NCI-H82 (cell line): ENCODE measurements at places on chromosomes 1 and 21.

- no peak for DNase-seq
Measured at GRCh38 chr21:43957128-43957571, 55.0 kb upstream of the TRAPPC10 start.

DNA sequence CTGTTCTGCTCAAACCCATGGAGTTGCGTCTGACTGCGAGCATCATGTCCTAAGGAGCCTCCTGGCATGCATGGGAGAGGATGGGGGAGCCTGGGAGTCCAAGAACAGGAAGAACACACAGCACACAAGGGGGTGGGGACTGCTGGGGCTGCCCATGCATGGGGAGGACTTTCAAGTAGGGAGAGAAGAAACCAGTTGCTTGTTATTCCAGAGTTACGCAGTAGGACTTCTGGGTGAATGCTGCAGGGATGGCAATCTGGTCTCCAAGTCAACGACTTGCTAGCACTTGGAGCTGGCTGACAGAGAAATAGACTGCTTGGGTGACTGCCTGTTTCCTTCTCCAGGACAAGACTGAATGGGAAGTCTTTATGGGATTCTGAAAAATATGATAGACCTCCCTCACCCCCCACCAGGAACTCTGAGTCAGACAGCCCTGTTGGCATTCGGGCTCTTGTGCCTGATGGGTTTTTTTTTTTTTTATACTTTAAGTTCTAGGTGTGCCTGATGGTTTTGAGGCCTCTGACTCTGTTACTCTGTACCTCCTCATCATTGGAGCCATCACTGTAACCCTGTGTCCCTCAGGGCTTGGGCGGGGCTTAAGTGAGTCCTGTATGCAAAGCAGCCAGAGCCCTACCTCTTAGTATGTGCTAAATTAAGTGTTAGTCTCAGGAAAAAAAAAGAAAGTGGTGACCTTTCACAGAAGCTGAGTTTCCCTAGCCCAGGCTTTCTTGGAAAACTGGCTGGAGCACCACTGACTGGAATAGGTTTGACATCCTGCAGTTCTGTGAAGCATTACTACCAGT, 30.3 kb downstream of the MAP3K21 start:
- DNase-seq, result no peak

GRCh38 chr1:117466761-117467160, 99.5 kb downstream of the MAN1A2 start:
- no peak for DNase-seq

DNA sequence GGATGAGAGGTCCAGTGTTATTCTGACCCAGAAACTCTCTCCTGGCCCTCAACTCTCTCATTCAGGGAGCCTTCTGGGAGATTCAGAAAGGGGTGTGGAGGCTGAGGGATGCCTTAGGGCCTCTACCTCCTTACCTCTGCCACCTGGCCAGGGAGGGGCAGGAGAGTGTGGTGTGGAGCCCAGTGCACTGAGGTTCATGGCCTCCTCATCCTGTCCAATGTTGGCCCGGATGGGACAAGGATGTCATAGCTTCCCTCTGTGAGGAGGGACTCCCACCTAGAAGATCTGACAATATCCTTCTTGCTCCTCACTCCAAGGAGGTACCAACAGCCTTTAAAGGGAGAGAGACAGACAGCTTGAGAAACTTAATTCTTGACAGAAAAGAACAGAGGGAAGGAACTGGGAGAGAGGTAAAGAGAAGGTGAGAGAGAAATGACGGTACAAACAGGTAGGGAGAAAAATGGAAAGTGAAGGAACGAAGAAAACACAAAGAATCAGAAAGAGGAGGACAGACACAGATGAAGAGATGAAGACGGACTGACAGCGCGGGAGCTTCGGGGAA, 779 bp downstream of the BEND5 start:
- peak; percentile 34 for DNase-seq

DNA sequence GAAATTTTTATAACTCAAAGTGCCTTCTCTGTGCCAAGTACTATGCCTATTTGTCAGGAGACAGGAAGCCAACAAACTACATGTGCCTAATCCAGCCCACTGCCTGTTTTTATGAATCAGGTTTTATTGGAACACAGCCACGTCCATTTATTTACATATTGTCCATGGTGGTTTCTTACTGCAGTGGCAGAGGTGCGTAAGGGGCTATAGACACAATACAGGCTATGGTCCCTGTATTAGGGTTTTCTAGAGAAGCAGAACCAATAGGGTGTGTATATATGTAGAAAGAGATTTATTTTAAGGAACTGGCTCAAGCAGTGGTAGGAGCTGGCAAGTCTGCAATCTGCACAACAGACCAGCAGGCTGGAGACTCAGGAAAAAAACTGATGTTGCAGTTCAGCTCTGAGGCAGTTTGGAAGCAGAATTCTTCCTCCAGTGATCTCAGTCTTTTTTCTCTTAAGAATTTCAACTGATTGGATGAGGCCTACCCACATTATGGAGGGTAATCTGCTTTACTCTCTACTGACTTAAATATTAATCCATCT, 15.4 kb downstream of the PPIE start:
- no peak for DNase-seq

GRCh38 chr1:15835205-15835740, 12.2 kb upstream of the SPEN start:
- DNase-seq, result no peak

GRCh38 chr1:78892260-78892840, 114.2 kb downstream of the ADGRL4 start:
- DNase-seq, result no peak

DNA sequence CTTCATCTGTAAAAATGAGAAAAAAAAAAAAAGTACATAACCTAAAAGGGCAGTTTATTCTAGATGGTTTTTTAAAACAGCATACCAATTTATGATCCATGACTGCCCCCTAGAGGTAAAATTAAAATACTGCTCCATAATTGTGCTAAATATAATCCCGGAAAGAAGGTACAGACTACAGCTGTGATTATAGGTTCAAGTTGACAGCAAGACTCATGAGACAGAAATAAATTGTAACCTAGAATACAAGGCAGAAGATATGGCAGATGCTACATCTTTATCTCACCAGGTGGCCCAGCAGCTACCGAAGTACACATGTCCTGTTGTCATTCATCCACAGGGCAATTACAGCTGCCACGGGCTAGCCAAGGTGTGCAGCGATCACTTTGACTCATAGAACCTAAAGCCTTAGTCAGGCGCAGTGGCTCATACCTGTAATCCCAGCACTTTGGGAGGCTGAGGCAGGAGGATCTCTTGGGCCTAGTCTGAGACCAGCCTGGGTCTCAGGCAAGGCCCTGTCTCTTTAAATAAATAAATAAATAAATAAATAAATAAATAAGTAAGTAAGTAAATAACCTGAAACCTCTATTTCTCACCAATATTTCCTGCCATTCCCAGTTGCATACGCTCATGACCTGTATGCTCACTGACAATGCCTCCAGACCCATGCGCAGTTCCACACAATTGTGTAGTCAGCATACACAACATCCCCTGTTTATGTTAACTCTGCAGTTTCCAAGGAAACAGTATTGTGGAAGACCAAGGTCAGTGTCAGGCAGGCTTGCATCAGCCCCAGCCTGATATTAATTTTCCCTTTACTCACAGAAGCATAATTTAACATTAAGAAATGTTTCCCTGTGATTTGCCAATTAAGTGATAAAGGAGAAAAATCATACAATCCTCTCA, 18.3 kb upstream of the PPIE start:
- DNase-seq, result peak; percentile 80

DNA sequence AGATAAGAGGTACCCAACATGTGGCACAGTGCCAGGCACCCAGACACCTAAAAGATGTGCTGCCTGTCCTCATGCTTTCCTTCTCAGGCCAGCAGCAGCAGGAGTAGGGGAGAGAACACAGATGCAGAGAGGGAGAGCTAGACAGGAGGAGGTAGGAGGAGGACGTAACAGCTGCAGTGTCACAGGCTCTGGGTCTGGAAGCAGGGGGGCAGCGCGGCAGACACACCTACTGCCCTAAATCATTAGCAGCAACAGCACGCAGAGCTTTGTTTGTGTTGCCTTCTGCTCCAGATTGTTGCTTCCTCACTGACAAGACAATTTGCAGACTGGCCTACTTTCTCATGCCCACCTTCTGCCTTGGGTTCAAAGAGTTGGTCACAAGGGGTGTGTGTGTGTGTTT, 196.7 kb upstream of the DAB1 start:
- DNase-seq, result peak; percentile 93

DNA sequence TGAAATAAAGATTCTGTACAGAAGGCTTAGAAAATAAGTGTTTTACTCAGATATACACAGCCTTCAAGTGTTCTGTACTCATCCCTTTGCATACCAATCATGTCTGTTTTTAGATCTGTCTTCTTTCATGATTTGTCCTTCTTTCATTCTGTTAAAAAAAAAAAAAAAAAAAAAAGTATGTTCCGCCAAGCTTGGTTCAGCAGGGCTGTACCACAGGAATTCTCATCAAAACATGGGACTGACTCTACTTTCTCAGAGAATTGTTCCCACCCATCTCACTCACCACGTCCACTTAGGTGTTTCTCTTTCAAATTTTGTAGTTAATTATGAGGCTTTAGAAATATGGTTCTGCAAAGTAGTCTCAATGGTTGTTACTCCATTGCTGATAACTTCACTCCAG, 119.0 kb downstream of the AK5 start:
- no peak for DNase-seq

DNA sequence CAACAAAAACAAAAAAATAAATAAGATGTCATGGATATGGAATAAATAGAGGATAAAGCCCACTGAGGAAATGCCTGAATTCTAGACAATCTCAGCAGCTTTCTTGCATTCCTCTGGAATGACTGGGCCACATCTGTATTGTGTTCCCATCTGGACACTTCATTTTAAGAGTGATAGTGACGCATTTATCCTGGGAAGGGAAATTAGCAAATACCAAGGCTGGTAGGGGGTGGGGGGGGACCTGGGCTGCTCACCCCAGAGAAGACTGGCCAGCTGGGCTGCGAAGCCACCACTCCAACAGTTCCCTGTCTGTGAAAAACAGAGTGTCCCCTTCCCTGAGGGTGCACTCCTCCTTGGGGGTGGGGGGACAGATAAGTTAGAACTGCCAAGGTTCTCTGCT, 106.3 kb downstream of the HIVEP3 start:
- DNase-seq, result no peak

- no peak for DNase-seq
Measured at GRCh38 chr1:226293553-226293920, 15.4 kb downstream of the LIN9 start.

- DNase-seq, result no peak
Measured at GRCh38 chr21:25818551-25818950, 83.8 kb downstream of the GABPA start.

DNA sequence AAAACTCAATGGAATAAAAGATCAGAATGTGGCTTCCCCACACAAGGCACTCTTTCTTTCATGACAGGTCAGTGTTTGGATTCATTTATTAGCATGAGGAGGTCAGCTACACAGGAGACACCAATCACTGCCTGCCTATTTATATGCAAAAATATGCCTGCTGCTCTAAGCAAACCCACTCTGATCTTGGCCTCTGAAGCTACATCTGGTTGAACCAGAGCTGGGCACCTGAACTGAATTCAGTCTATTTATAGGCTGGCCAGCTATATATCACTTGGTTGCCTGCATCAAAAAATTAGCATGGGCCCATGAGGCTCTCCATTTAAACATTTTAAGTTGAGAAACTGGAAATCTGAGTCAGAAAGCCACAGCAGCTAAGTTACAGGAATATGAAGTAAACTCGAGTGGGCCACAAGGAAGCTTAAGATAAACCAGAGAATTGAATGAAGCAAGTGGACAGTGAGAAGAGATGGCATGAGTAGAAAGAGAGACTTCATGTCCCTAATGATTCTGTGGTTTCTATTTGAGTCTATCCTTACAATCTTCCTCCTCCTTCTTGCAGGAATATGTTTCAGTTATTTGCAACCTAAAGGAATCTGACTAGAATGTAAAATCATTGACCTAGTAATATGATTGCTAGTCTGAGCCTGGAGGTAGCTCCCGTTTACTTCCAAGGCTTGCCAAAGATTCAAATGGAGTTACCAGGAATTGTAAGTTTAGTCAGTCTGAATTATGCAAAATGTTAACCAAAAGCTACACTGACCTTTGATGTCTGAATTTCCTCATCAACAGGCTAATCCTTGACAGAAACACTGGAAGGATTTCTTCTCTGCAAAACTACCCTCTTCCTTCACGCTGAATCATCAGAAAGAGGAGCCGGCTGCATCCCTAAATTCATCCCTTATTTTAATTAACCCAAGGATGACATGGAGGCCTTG, 17.7 kb downstream of the DDAH1 start:
- peak; percentile 32 for DNase-seq

DNA sequence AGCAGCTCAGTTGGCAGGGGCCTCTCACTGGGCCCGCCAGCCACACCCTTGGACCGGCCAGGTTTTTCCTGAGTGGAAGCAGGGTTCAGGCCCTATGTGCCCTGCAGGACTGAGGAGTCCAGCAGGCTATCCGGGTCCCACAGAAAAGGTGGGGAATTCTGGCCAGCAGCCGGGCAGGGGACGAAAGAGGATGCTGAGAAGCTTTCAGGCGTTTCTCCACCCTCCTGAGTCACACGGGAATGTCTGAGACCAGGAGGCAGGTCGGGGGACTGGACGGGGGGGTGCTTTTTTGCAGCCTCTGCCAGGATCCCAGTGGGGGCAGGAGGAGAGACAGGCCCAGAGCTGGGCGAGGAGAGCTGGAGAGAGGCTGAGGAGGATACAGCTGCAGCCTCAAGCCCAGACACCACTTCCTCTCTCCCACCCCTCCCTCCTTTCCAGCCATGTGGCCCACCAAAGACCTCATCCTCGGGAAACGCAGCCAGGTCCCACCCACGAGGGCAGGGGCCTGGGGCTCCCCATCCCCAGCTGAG, 105.4 kb downstream of the SPSB1 start:
- no peak for DNase-seq

GRCh38 chr21:33339918-33340317, 15.1 kb downstream of the IFNAR1 start:
- no peak for DNase-seq

DNA sequence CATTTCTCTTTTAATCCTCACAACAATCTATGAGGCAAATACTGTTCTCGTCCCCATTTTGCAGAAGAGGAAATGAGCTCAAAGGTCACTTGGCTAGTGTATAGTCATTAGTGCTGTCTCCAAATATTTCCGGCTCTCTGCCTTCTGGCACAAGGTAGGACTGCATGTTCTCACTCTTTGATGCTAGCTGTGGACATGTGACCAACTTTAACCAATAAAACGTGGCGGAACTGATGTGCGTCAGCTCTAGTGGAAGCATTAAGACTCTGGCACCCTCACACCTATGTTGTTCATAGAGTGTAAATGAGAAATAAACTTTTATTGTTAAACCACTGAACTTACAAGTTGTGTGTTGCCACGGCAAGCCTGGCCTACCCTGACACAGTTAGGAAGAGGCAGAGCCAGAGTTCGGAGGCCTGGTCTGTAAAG, 5.0 kb upstream of the KIF21B start:
- no peak for DNase-seq

GRCh38 chr1:202249846-202250245, 56.2 kb downstream of the LGR6 start:
- DNase-seq, result no peak
